SJCRH30 (cell line): ENCODE measurements at places on chromosomes 12 and 14. TPM values are rescaled to one million over a fixed set of nuclear protein-coding genes. Genes with fewer than 3 reads are reported as not detected.
A peak's percentile ranks its signal among the peaks of the same experiment; 100 is the strongest.

Gene OVCH1
- 0.45 and 0.76 TPM in 2 replicates for total RNA-seq

Gene BIN2
- total RNA-seq: not detected in 2 replicates

Gene ERO1A
- 67.3 and 73.3 TPM in 2 replicates for total RNA-seq

DNA sequence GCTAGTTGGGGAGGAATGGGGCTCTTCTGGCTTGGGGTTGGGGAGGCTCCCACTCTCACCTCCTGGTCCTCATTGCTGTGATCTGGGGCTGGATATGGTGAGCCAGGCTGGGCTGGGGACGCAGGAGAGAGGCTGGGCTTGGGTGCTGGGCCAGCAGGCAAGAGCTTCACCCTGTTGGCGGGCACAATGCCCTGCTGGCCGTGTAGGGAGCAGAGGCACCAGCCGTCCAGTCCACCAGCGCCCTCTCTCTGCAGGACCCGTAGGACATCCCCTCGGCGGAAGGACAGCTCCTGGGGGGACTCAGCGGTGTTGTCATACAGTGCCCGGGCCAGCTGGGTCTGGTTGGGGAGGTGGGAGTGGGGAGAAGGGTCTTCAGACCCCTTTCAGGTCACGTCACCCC is 4.5 kb downstream of the EFS start:
- no peak for DNase-seq

DNA sequence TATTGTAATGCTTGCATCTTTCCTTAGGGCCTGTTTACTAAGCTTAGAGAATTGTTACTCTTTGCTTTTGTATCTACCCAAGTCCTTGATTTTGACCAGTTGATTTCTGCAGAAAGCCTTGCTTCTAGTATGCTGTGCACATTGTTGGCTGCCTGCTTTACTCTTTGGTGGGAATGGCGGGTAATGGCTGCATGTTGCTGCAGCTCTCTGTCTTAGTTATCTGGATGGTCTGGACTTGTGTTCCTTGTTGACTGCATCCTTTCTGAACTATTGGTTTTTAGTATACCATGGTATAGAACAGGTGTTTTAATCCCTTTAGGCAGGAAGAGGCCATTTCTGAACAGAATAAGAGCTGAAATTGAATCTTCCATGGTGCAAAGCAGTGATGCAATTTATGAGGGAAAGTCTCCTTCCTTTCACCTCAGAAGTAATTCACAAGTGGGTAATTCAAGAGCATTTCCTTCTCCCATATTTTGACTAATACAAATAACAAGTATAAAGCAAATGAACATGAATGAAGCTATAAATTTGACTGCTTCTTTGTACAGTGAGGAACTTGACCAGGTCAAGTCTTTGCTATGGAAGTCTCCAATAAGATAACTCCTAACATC is 466.4 kb downstream of the NPAS3 start:
- peak; percentile 7 for DNase-seq

DNA sequence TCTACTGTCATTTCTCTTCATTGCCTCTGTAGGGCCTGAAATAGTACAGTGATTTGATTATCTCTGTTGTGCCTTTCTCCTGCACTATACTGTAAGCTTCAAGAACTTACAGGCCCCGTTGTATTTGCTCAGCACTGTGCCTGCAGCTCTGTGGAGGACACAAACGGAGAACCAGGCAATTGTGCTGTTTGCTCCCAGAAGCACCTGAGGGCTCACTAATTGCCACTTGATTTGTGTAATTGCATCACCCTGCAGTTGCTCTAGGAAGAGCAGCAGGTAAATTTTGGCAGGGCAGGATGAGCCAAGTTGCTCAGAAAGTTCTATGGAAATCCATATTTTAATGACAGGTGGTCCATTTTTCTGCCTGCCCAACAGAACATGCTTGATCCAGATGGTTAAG is 11.6 kb upstream of the KRT82 start:
- no peak for DNase-seq

GRCh38 chr12:109153821-109154441 is 37.5 kb downstream of the ACACB start:
- no peak for DNase-seq

DNA sequence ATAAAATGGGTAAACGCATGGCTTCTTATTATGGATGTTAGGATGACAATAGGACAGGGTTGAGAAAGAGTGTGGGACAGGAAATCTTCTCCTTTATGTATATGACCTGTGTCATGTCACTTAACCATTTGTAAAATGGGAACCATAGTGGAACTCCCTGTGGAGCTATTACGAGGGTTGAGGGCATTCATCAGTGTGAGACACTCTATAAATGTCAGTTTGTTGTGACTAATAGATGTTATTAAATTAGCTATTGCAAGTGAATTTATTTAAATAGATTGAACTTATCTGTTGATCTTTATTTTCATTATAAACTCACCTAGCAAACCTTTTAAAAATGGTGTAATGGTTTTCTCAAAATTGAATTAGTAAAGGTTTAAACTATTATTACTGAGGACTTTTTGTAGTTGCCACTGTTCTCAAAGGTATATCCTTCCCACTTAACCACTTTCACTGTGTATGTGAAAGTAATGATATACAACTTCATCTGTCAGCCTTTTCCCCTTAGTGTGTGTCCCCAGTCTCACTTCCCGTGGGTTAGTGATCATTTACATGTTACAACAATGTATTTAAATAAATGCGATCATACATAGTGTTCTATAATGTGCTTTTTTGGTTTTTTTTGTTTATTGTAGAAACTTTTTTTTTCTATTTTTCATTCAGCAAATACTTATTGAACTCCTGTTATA is 17.1 kb downstream of the HELB start:
- no peak for DNase-seq
